ENCODE measurements at places on chromosomes 11 and 22. TPM values are rescaled to one million over a fixed set of nuclear protein-coding genes. Genes with fewer than 3 reads are reported as not detected.

The GRIA4 gene
- 14.1 TPM for total RNA-seq

The IGSF22 gene
- total RNA-seq = 0.44 TPM

The YPEL4 gene
- 2.3 TPM for total RNA-seq

The APOL1 gene
- total RNA-seq = 38.3 TPM

GRCh38 chr11:1406571-1407485 is 17.1 kb downstream of the BRSK2 start:
- DNase-seq = no peak

DNA sequence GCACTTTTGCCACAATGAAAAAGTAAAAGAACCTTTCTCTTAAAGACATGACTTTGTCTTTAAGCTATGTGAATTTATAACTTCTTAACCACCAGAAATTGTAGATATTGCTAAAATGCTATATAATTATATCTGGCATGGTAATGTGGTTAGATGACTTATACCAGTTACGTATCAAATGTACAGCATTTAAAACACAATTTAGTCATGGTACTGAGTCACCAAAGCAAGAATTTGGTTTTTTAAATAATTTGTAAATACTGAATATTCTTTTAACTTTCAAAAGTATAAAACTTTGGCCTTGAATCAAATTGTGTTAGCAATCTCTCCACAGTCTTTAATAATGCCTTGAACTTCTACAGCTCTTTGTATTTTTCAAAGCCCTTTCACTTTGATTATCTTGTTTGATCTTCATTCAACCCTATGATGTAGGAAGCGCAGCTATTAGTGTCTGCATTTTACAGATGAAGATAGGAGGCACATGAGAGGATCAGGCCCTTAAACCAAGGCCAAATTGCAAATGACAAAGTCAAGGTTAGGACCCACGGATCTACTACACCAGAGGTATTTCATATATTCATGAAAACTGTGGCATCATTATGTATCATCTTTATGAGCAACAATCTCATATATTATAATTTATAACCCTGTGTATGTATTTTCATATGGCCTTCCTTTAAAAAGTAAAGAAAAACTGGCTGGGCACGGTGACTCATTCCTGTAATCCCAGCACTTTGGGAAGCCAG is 4.4 kb upstream of the SYTL2 start:
- DNase-seq = no peak

DNA sequence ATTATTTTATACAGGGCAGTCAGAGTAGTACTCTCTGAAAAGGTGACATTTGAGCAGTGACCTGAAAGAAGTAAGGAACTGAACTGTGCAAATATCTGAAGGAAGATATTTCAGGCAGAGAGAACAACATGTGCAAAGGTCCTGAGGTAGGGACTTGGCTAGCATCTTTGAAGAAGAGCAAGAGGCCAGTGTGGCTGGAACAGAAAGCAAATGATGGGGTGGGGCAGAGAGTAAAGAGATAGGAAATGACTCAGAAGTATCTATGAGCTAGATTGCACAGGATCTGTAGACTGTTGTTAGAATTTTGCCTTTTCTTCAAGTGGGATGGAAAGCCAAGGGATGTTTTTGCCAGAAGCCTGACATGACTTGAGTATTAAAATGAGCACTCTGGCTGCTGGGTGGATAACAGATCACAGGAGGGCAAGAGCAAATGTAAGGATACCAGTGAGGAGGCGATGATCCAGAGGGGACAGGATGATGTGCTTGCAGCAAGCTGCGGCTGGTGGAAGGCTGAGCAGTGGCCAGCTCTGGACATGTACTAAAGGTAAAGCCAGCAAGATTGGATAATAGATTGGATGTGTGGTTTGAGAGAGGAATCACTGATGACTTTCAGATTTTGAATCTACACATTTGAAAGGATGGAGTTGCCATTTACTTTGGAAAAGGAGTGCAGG is 33.2 kb upstream of the TTC12 start:
- DNase-seq = no peak

DNA sequence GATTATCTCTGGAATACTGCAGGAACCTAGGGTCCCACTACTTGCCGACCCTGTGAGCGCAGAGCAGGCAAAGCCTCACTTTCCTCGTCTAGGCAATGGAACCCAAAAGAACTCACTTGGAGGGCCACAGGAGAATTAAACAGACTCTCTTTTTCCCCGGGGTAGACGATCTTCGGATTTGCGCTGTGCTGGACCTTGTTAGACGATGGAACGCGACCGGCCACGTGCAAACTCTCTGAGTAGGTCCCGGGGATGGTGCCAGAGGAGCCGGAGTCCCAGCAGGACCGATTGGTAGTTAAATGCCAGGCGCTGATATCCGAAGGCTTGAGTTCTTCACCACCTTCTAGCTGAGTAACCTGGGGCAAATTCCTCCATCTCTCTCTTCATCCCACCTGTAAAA is 1.0 kb upstream of the SLC1A2 start:
- no peak for DNase-seq

Data from breast epithelium (tissue), 4 donors.